ENCODE measurements at places on chromosomes 1 and 21. TPM values are rescaled to one million over a fixed set of nuclear protein-coding genes. Genes with fewer than 3 reads are reported as not detected.

GRCh38 chr1:42210421-42211133 is 46.0 kb upstream of the GUCA2A start:
- DNase-seq, result peak; percentile 7

- peak; percentile 13 for DNase-seq
Observed at GRCh38 chr1:244603498-244603897, 49.4 kb upstream of the DESI2 start.

DNA sequence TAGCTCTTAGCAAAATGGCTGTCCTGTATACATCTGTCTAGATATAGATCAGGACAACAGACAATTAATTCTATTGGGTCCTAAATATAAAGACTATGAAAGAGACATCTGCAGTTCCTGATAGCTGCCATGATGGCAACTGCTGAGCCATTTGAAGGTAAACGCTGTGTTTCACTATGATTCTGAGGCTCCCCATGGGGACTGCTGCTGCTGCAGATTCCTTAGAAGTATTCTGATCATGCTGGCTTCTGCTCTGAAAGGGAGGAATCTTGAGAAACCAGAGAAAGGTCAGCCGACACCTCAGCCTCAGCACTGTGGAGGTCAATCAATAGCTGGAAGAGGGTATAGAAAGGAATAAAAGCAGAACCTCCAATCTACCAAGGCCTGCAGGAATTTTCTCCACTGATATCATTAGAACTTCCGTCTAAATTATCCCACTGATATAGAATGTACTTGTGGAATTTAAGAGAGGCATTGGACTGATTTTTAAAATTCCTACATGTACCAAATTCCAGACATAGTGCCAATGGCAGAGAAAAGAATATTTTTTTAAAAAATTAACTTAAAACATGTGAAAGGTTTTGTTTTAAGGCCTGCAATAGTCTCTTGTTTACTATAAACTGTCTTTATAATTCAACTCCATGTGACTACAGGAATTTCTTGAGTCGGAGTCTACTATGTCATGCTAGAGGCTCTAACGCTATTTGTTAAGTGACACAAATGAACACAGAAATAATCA is 53.2 kb downstream of the DDAH1 start:
- DNase-seq, result no peak

DNA sequence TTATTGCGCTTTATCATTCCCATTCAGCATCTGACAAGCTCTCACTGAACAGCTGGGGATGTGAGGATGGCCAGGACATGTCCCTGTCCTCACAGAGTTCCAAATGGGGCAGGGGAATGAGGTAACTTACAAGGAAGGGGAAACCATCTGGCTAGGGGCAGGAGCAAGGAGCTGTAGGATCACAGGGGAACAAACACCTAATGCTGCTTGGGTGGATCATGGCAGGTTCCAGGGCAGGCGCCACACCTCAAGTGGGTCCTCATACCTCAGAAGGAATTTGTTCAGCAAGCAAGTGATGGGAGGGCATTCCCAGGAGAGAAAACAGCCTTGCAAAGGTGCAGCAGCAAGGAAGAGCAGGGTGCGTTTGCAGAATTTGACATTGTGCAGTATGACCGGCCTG is 35.1 kb upstream of the GRIK3 start:
- no peak for DNase-seq

The PAQR6 gene
- not detected for total RNA-seq

- no peak for DNase-seq
Observed at GRCh38 chr1:27103498-27103897, 51.4 kb downstream of the SLC9A1 start.

The HTR1D gene
- total RNA-seq, result 3.1 TPM

- no peak for DNase-seq
Observed at GRCh38 chr1:188769936-188770335, 1707.7 kb downstream of the BRINP3 start.

The ADGRL2 gene
- 18.0 TPM for total RNA-seq

GRCh38 chr1:201089596-201089995 is 22.6 kb downstream of the CACNA1S start:
- no peak for DNase-seq

DNA sequence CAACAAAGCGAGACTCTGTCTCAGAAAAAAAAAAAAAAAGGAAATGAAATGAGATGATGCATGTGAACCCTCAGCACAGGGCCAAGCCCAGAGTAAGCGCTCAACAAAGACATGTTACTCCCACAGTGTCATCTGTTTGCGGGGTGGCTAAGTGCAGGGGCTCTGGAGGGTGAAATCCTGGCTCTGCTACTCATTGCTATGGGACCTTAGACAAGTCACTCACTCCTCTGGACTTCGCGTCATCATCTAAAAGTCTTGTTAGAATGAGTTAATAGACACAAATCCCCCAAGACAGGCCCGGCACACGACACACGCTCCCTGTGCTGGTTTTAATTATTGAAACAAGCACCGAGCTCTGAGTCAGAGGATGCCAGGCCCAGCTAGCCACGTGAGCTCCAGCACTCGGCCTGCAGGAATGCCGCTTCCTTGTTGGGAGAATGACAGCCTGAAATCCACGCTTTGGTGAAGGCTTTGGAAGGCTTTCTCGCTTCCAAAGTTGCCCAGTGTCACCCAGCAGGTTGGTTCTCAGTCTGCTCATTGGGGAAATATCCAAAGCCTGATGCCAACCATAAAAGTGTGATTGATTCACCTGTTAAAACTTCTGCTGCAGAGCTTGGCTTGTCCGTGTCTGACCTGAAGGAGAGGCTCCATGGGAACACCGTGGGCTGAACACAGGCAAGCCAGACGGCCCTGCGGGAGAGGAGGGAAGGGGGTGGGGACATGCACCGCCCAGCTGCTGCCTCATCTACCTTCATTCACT is 36.7 kb upstream of the TARDBP start:
- DNase-seq, result peak; percentile 89

The SMIM12 gene
- 25.1 TPM for total RNA-seq

GRCh38 chr1:59569198-59569597 is 245.6 kb upstream of the HOOK1 start:
- no peak for DNase-seq

The S100A8 gene
- not detected for total RNA-seq

GRCh38 chr1:198664068-198664788 is 25.4 kb downstream of the PTPRC start:
- no peak for DNase-seq

DNA sequence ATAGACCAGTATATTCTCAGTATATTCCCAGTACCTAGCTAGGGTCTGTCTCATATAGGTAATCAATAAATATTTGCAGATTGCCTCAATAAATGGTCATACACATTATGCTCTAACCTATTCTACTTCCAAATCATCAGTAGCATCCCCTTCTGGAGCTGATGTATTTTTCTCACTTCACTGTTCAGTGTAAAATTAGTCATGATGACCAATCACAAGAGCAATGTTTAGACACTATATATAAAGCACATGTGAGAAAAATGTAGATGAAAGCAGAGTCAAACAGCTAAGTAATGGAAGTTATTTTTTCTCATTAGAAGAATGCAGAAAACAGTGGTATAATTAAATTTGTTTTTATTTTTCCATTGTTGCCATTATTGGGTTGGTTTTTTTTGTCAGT is 34.7 kb downstream of the EPRS1 start:
- no peak for DNase-seq

DNA sequence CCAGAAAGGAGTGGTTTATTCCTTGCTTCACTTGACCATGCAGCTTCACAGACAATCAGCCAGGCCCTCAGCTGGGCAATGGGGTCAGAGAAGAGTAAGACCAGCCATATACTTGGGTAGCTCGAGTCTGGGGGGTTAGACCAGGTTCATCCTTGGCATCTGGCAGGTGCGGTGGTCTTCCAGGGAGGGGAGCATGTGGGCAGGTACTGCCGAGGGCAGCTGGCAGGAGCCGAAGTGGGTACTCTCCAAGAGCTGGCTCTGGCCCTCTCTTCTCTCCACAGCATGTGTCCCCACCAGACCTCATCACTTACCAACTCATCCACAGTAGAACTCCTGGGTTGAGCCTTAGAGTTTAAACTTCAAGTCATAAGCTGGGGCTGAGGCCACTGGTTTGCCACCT is 156.8 kb downstream of the FOXD2 start:
- DNase-seq, result no peak

- DNase-seq, result no peak
Observed at GRCh38 chr21:42375506-42375905, 9.2 kb upstream of the TFF1 start.

The TFF3 gene
- 3.4 TPM for total RNA-seq

DNA sequence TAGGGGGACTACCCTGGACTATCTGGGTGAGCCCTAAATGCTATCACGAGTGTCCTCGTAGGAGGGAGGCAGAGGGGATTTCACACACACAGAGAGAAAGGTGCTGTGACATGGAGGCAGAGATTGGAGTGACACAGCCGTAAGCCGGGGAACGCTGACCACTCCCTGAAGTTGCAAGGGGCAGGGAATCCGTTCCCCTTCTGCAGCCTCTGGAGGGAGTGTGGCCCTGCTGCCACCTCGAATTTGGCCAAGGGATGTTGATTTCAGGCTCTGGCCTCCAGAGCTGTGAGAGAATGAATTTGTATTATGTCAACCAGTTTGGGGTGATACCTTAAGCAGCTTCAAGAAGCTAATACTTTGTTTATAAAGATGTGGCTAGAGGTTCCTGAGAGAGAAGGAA is 137.7 kb downstream of the ACTL8 start:
- no peak for DNase-seq

DNA sequence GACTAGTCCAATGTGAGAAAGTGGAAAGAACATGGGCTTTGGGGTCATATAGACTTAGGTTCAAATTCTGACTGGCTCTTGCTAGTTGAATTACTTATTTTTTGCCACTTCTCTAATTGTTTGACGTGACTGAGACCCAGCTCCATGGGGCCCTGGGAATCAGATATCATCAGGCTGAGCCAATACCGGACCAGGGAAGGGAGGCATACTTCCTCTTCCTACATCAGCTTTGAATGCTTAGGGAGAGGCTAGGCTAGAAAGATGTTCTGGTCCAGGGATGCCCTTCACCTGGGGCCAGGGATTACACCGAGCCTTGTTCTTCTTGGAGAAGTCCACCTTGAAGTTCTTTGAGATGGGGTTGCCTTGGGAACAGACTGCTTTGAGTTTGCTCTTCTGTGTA is 3.7 kb upstream of the NR1I3 start:
- no peak for DNase-seq

DNA sequence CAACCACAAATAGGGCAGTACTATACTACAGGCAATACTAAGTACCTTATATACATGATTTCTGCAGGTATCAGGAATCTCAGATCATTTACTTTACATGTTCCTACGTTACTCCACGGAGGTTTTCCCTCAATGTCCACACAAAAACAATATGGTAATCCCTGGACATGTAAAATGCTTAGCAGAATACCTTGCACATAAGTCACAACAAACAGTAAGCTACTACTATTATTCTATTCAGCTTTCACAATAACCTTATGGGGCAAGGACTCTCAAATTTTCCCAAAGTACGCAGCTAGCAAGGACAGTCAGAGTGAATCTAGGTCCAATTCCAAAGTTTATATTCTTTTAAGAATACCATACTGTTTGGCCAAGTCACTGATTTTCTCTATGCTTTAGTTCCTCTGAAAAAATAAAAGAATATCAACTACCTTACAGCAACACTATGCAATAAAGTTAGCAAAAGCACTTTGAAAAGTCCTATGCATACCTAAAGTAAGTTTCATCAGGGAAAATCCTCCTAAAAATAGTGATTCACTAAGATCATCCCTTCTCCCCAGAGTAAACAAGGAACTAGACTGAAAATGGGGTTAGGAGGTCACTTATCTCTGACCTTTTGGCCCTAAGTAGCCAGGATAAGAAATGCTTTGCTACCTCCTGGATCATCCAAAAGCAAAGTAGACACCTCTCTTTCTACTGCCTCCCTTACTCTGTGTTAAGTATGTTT is 67.4 kb downstream of the LUZP1 start:
- DNase-seq, result no peak

DNA sequence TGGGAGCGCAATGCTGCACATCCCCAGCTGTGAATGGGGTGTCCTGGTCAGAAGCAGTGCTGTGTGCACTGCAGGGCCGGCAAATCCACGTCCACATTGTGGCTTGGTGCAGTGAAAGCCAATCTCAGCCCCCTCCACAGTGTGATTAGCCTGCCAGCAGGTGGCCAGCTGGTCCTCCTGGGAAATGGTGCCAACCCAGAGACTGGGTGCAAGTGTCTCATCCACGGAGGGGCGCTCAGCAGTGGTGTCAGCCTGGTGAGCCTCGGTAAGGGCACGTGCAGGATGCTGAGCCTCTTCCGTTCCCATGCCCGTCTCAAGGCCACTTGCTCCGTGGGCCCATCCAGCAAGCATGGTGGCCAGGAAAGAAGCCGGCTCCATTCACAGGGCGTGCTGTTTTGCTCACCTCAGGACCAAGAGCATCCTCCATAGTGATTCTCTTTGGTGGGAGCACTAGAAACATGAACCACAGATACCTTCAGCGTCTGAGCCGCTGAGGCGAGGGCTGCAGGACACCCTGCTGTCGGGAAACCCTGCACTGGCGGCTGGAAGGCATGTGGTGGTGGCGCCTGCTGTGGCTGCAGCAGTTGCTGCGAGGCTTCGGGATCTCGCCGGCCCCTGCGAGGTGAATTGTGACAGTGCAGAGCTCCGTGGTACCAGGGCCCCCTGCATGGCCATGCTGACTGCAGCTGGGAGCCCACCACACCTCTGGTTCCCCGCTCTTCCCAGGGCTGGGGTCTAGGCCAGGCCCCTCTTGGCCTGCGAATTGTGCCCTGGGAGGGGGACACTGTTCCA is 2.0 kb upstream of the SMYD3 start:
- no peak for DNase-seq

The LCE2C gene
- total RNA-seq, result not detected

The TINAGL1 gene
- 39.1 TPM for total RNA-seq

GRCh38 chr1:1206966-1207531 is 657 bp upstream of the TNFRSF18 start:
- DNase-seq, result no peak

GRCh38 chr1:84758968-84759491 is 68.8 kb upstream of the SSX2IP start:
- peak; percentile 67 for DNase-seq

- no peak for DNase-seq
Observed at GRCh38 chr1:25705699-25706098, 89.1 kb downstream of the MAN1C1 start.

The SETSIP gene
- total RNA-seq, result not detected

DNA sequence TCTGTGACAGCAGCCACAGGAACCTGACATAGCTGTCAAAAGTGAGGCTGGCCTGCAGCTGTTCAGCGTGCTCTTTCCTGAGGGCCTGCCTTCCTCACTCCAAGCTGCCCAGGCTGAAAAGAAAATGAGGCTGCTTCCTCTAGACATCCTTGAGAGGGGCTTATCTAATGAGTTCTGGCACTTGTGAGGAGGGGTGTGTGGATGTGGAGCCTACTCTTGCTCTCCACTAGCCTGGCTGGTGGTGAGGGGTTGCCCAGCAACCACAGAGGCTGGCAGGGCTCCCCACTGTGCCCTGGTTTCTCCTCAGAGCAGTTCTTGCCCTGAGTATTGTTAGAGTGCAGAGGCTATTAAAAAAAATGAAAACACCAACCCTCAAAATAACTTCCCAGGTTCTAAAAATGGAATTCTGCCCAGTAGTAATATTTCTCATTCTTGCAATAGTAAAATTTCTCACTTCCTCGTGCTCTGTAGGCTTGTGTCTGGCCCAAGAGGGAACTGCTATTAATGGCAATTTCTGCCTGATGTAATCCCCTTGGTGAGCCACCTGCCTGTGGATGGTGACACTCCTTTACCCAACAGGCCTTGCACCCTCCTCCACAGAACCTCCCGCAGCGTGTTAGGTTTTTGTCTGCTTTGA is 52.6 kb upstream of the EPS8L3 start:
- no peak for DNase-seq

The HSD3B1 gene
- not detected for total RNA-seq

GRCh38 chr1:66464802-66465201 is 69.2 kb upstream of the SGIP1 start:
- peak; percentile 74 for DNase-seq
